ENCODE measurements at places on chromosomes 11 and 22. TPM values are rescaled to one million over a fixed set of nuclear protein-coding genes. Genes with fewer than 3 reads are reported as not detected.

KIRREL3 gene
- total RNA-seq = 4.1 TPM

SYT12 gene
- total RNA-seq = 0.58 TPM

XKR3 gene
- total RNA-seq = not detected

FJX1 gene
- total RNA-seq = 22.2 TPM

H19 gene
- 55.1 TPM for total RNA-seq

MTMR3 gene
- 25.7 TPM for total RNA-seq

GPR152 gene
- not detected for total RNA-seq

DYNC2H1 gene
- total RNA-seq = 23.1 TPM

C22orf23 gene
- total RNA-seq = under 0.01 TPM

OR2AG2 gene
- total RNA-seq = 0.29 TPM

PHOX2A gene
- not detected for total RNA-seq

OR5AS1 gene
- not detected for total RNA-seq

UPK3A gene
- total RNA-seq = not detected

PATE2 gene
- not detected for total RNA-seq

CDCA5 gene
- total RNA-seq = 13.5 TPM

GAL3ST3 gene
- total RNA-seq = not detected

MAP6 gene
- total RNA-seq = 0.89 TPM

MS4A15 gene
- total RNA-seq = not detected

C1QTNF5 gene
- total RNA-seq = 10.7 TPM

IRAG1 gene
- total RNA-seq = 0.89 TPM

RTN4R gene
- 4.0 TPM for total RNA-seq

SCN4B gene
- total RNA-seq = not detected

CALCA gene
- not detected for total RNA-seq

SLCO2B1 gene
- total RNA-seq = not detected

OR52H1 gene
- not detected for total RNA-seq

MMP12 gene
- total RNA-seq = not detected

ANO5 gene
- total RNA-seq = not detected
